Left hindlimb (tissue), 1 donor: ENCODE measurements at places on chromosomes 7 and 10.

DNA sequence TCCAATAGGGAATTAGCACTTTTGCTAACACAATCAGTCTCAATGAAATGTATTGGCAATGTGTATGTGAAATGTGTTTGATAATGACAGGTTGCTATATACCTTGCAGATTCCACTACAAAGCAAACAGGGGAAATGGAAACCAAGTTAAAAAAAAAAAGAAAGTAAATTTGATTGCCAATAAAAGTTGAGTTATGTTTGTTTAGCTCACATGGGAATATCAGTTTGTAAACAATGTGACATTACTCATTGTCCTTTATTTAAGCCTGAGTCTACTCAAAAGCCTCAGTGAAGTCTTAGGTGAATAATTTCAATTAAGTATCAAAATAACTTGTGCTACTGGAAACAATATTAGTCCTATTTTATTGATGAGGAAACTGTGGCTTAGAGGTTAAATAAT lies 285.2 kb downstream of the CACNA2D1 start:
- no peak for DNase-seq

DNA sequence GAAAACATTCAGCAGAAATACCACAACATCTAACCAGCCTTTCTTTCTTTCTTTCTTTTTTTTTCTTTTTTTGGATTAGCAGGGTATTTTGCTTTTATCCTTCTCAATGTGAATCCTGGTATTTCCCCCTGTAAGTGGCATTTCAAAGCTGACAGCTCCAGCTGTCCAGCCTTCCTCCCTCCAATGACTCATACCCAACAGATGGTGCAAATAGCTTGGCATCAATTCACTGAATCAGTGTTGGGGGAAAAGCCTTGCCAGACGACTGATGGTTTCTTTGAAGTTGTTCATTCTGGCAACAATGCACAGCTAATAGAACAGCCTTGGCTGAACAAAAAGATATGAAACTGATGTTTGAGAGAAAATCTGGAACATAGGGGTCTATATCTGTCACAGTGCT lies 316.8 kb upstream of the STEAP1 start:
- peak; percentile 53 for DNase-seq

DNA sequence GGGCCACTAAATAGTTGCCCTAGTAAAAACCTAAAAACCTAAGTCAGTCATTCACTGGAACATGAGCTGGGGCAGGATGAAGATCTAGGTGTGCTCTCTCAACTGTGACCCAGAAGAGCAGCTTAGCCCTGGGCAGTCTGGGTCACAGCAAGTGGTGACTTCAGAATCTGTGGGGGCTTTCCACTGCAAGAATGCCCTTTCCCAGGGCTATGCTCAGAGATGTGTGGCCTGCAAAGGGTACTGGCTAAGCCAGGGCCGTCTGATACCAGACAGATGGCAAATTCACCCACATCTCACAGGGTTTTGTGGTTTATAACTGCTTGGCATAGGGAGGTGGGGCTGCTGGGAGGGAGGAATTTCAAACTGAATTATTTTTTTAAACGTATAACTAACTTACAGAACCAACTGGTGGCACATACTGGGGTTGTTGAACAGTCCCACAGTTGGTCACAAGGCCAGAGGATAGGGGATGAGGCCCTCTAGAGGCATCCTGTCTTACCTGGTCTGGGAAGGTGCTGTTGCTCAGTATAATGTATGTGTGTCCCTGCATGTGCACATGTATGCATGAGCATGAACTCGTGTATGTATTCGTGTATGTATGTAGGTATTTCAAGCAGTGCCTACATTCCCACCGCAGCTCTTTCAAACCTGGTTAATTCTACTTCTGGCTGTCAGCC lies 63.2 kb downstream of the PRPF18 start:
- DNase-seq = no peak

DNA sequence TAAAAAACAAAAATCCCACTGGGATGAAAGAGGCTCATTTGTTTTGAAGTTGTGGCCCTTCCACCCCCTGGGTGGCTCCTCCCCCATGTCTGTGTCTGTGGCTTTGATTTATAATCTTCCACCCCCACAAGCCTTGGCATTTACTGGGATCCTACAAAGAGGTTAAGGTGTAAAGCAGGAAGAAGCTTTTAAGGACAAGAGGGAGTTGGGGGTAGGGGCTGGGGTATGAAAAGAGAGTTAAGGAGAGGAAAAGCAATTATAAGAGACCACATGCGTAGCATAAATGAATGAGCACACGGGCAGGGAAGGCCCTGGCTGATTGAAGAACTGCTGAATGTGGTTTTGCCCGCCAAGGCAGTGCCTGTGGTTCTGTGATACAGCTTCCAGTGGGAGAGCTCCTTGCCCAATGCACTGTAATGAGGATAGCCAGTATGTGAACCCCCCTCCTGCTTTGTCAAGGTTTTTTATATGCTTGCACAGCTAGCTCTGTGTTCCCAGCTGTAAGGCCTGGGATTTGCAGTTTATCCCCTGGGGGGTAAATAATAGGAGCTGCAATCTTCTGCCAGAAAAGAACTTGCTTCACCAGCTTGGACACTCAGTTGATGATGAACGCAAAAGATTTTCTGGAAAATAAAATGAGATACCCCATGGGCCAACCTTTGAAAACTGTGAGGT lies 34.7 kb upstream of the KMT2E start:
- DNase-seq = peak; percentile 47

GRCh38 chr7:29977886-29978651 lies 11.5 kb downstream of the SCRN1 start:
- DNase-seq = no peak

DNA sequence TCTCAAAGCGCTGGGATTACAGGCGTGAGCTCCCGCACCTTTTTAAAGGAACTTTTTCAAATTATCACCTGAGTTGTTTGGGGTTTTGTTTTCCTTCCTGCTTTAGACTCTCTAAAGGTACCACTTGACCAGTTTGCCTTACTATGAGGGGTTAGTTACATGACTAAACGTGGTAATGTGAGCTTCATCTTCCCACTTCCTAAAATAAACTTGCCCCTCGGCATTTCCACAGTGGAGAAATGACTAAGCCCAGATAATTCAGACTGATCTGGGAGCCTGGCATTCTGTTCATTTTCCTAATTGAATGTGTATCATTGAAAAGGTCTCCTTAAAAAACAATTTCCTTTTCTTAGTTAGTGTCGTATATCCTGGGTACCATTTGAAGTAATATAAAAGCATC lies 163.4 kb downstream of the PLXDC2 start:
- no peak for DNase-seq

GRCh38 chr7:92723943-92724342 lies 112.4 kb downstream of the CDK6 start:
- DNase-seq = no peak

GRCh38 chr7:77529279-77529678 lies 7.8 kb upstream of the PTPN12 start:
- no peak for DNase-seq

GRCh38 chr7:2437537-2438148 lies 34.2 kb downstream of the CHST12 start:
- DNase-seq = no peak

GRCh38 chr7:119196183-119196582 lies 971.7 kb downstream of the ANKRD7 start:
- DNase-seq = no peak
